ENCODE measurements at places on chromosomes 2 and 18. TPM values are rescaled to one million over a fixed set of nuclear protein-coding genes. Genes with fewer than 3 reads are reported as not detected.

Gene COL4A3
- total RNA-seq = 1.6 TPM

Gene CD8B2
- not detected for total RNA-seq

Gene PDE11A
- total RNA-seq = 0.54 TPM

Gene SULT1C4
- 2.4 TPM for total RNA-seq

Gene ODC1
- 58.0 TPM for total RNA-seq

Gene TRIM54
- total RNA-seq = 218 TPM

Gene GKN1
- total RNA-seq = not detected

GRCh38 chr2:228602288-228602687, 420.8 kb upstream of the SPHKAP start:
- DNase-seq = no peak

DNA sequence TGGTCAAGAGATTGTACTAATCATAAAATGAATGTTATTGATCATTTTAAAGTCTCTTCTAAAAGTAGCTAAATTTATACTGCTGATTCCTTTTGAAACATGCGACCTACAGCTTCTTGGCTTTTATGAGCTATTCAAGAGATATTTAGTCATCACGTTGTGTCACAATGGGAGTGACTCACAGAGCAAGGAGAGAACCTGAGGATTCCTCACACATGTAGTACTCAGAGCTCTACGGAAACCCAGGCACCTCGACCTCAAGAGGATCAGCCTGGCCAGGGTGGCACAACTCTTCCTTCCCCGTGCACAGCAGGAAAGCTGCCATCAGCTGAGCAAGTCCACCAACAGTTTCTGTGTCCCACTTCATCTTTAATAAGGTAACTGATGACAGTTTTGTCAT, at the start of gene DHRS9:
Gene DHRS9 (plus strand): TSS at position 223 of the 400 bp plus-strand sequence. CDS start 12,019 bp downstream, outside the sequence.
- DNase-seq = no peak

GRCh38 chr18:36477776-36478175, 180.3 kb downstream of the FHOD3 start:
- DNase-seq = no peak

DNA sequence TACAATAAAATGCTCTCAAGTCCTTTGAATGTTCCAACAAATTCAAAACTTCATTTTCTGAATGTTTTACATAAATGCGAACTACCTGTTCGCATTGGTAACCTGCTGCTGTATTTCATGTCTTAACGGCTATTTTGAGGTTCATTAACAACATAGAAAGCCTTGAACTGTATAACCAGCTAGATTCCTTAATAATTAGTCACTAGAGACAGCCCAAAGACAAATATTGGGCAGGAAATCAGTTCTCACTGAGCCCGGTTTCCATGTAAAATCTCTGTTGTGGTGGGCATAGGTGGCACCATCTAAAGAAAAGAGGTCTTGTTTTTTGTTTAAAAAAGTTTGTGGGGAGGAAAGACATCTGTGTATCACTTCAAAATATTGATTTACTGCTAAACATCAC, 29.2 kb downstream of the PDIA6 start:
- no peak for DNase-seq

- DNase-seq = no peak
Measured at GRCh38 chr2:62660582-62661262, 44.8 kb upstream of the EHBP1 start.

- no peak for DNase-seq
Measured at GRCh38 chr18:75208836-75209128, 157 bp downstream of the PTGR3 start.

GRCh38 chr2:148917431-148917830, 42.4 kb downstream of the KIF5C start:
- no peak for DNase-seq
